ENCODE measurements at places on chromosomes 4 and X.

- no peak overlapping the region for H3K4me3 ChIP-seq
- no peak overlapping the region for H3K27ac ChIP-seq
- DNase-seq = no peak
- H3K4me1 ChIP-seq = peaks cover 1% of the 10 kb centered on the region
- H3K36me3 ChIP-seq = no peaks in the 10 kb centered on the region
Observed at GRCh38 chr4:10524196-10524833, 67.1 kb upstream of the ZNF518B start.

- no peak for DNase-seq
- H3K36me3 ChIP-seq = no peaks in the 10 kb centered on the region
- H3K27me3 ChIP-seq = no peaks in the 10 kb centered on the region
- peak overlapping the region; percentile 59 for H3K27ac ChIP-seq
- H3K4me3 ChIP-seq = no peak overlapping the region
Observed at GRCh38 chr4:98565681-98566301, 92.6 kb downstream of the TSPAN5 start.

DNA sequence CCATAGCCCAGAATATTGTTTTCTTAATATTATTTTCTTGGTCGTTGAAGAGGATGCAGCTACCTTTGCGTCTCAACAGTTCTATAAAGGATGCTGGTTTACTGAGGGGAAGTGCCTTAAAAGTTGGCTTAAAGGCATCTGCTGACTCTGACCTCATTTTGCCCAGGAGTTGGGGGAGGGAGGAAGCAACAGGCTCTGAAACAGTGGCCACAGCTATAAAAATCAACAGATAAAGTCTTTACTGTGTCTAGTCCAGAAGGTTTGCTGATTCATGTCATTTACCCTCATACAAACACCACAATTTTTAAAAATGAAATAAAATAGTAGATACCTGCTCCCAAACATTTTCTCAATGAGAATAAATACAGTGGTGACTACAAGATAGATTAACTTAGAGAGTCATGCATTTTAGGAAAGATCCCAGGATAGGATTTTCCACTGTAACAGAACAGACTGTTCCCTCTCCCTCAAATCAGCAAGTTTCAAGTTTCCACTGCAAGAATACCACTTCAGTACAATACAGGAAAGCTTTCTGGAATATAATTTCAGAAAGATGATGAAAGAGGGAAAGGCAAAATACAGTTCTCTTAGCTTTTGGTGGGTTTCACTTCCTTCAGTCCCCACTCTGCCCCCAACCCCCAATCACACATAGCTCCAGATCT is 1.9 kb downstream of the PHKA1 start:
- H3K27me3 ChIP-seq = no peaks in the 10 kb centered on the region
- no peaks in the 10 kb centered on the region for H3K36me3 ChIP-seq

- no peak overlapping the region for H3K4me3 ChIP-seq
- H3K36me3 ChIP-seq = no peaks in the 10 kb centered on the region
- DNase-seq = no peak
- no peaks in the 10 kb centered on the region for H3K27me3 ChIP-seq
- no peaks in the 10 kb centered on the region for H3K4me1 ChIP-seq
Observed at GRCh38 chr4:124941267-124941666, 228.7 kb upstream of the ANKRD50 start.

DNA sequence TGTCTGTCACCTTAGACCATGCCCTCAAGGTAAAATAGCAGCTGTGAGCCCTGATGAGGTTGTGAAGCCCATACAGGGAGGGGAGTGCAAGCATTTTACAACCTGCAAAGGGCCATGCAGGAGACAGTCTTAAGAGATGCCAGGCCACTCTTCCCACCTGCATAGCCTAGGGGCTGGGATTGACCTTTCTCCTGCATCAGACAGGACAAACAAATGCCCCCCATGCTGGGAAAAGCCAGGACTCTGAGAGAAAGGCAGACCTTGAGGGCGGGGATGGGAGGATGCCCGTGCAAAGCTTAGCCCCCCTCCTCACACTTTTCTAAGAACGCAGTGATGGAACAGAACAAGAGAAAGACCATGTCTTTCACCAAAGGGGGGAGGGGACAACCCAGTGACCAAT is 137.9 kb upstream of the MAMLD1 start:
- H3K4me1 ChIP-seq = no peaks in the 10 kb centered on the region
- no peak for DNase-seq
- no peaks in the 10 kb centered on the region for H3K36me3 ChIP-seq
- H3K27ac ChIP-seq = no peak overlapping the region

DNA sequence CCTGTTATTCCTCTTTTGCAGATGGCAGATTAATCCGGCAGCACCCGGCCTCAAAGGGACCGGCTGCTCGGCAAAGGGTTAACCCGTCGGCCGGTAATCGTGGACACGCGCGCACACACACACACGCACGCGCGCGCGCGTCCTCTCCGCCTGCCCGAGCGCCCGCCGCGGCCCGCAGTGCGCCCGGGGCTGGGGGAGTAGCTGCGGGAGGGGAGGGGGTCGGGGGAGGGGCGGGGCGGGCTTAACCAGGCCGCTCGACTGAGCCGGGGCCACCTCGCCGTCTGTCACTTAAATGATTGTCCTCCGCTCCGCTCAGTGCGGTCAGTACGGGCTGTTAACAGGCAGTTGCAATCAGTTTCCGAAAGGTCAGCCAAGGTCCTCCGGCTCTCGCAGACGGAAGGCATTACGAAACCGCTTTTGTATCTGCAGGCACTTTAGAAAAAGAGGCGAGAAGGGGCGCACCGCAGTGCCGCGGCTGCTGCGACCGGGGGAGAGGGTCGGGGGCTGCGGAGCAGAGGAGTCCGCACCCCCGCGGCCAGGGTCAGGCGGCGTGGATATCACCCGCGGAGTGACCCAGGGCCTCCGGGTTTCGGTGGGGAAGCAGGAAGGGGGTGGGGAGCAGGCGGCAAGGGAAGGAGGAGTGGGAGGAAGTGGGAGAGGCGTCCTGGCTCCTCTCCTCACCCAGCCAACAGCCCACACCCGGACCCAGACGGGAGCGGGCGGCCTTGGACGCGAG is 57.3 kb upstream of the BCOR start:
- H3K27ac ChIP-seq = peak overlapping the region; percentile 86
- no peaks in the 10 kb centered on the region for H3K27me3 ChIP-seq

- DNase-seq = no peak
- no peaks in the 10 kb centered on the region for H3K4me1 ChIP-seq
- no peaks in the 10 kb centered on the region for H3K36me3 ChIP-seq
- no peak overlapping the region for H3K27ac ChIP-seq
- no peak overlapping the region for H3K4me3 ChIP-seq
Observed at GRCh38 chr4:164780839-164781238, 26.9 kb downstream of the SMIM31 start.
